ENCODE measurements at places on chromosomes 6 and 20.

DNA sequence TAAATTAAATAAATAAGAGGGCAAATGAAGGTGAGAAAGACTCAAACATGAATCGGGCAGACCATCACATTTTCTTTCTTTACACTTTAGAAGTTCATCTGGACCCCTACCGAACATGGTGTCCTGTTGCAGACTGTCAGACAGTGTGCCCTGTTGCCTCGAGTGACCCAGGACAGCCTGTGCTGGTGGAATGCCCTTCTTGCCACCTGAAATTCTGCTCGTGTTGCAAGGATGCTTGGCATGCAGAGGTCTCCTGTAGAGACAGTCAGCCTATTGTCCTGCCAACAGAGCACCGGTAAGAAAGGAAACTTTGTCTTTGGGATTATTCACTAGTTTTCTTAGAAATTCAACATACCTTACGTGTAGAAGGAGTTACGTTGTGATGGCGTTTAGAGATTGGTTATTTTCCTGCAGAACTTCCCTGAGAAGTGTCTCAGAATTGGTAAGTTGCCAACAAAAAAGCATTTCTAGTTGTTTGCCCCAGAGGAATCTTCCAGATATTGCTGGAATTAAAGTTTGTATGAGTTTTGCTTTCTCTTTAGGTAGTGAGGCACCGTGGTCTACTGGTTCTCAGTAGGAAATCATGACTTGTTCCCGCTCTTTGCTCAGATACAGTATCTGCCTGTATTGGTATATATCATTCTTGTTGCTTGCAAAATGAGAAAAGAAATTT is 70.1 kb downstream of the RNF144B start:
- no peak for DNase-seq

DNA sequence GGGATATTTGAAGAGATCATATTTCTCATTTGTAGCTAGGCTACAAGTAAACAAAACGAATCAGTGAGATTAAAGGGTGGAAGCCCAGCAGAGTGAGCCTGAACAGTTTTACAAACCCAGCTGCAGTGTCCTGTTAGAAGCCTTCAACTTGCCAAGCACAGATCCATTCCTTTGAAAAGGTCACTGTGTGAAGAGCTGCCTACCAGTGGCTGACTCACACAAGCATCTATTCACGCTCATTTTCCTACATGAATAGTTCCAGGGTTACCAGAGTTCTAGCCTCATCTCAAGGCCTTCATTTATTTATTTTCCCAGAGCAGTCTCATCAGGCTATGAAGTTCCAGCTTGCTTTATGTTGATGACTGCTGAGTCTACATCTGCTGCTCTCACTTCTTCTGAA is 25.7 kb upstream of the MLIP start:
- no peak for DNase-seq

GRCh38 chr20:8788831-8789230 is 280.1 kb upstream of the PLCB4 start:
- DNase-seq = no peak

- DNase-seq = no peak
Measured at GRCh38 chr6:137699031-137699683, 167.9 kb upstream of the TNFAIP3 start.

DNA sequence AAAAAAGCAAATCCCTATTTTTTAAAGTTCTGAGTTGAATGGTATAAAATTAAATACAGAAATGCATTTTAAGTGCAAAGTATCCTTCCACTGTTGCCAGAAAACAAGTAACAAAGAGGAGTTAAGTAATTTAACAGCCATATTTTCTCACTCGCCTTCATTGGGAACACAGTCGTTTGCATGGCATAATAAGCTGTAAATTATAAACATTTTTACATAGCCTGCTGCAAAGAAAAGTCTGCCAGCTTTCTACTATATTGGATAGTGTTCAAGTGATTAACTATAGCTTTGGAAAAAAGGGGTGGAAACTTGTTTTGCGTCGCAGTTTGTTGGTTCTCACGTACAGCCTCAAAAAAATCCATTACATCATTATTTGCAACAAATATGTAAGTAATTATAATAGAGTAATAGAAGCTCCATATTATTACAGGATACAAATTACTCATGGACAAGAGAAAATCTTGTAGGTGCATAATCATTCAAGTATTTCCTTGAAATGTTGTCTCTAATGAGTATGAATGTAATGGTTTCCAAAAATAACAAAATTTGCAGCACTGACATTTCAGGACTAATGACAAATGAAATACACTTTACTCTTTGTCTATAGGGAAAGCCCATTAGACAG is 139.3 kb downstream of the PDSS2 start:
- no peak for DNase-seq

DNA sequence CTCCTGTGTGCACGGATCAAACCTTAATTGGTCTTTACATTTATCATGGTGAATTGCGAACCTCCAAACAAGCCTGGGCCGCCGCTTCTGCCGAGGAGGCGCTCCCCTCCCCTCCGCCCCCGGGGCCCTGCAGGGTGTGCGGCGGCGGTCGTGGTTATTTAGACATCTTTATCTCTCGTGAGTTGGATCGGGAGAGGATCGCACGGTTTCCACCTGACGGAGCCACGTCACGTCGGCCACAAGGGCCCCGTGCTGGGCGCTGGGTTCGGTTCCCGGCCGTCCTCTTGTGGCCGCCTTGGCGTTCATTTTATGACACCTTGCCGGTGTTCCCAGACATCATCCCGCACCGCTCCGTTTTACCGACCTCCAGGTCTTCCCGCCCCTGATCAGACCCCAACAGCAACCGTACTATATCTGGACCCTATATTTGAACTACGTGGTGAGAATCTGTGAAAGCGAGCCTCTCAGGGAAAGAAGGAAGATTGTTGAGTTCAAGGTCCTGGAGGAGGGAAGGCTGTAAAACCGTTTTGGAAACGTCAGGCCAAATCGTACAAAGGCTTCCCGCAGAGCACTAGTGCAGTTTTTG is 1.3 kb upstream of the CNR1 start:
- DNase-seq = no peak

- DNase-seq = no peak
Measured at GRCh38 chr6:167588920-167589614, 237.6 kb upstream of the AFDN start.
